Fibroblast of upper back skin (primary cell): ENCODE measurements at places on chromosomes 11 and 22.
A peak's percentile ranks its signal among the peaks of the same experiment; 100 is the strongest.

DNA sequence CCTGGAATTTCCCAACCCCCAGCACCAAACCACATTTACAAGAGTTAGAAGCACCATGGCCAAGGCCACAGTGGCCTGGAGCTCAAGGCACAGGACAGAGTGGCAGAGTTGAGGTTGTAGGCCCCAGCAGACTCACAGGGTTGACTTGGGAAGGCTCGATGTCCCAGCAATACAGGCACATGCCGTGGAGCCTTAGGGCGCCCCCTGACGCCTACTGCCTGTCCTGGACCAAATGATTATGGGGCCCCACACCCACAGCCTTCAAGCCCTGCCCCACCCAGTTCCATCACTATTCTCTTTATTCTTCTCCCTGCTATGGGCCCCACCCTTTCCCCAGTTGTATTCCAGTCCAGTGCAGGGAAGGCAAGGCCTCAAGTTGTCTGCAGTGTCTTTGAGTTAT is at the start of gene CCDC179:
TSS of gene CCDC179 (minus strand) at position 234 of the 400 bp plus-strand sequence. CDS start at position 181, 53 bp downstream.
- no peak for DNase-seq

DNA sequence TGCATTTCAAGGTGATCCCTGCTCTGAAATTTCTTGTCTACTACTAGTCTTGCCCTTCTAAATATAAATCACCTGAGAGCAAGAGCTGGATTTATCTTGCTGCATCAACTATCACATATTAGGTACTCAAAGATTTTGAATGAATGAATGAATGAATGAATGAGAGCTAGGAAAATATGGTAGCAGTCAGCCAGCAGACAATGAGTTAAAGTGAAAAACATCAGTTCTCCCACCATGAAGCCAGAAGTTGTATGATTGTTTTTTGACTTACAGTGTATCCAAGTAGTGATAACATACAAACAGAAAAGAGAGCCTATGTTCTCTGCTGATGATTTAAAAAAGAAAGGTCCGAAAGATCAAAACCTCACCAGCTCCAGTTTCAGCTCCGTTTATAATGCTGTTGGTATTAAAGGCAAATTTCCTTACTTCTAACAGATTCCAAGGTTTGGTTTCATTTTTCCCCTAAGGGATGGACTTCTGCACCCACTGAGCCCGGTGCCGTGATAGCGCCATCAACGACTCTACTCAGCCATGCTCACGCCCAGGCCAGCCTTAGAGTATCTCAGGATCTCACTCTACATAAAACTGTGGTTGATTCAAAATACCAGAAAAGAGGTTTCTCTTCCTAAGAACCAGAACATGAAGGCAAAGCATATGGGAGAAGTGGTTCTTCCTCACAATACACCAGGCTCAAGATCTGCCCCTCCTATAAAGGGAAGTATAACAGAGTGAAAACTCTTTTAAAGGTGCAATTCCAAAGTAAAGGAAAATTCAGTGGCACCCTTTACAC is 92.0 kb downstream of the SGSM3 start:
- DNase-seq = no peak

DNA sequence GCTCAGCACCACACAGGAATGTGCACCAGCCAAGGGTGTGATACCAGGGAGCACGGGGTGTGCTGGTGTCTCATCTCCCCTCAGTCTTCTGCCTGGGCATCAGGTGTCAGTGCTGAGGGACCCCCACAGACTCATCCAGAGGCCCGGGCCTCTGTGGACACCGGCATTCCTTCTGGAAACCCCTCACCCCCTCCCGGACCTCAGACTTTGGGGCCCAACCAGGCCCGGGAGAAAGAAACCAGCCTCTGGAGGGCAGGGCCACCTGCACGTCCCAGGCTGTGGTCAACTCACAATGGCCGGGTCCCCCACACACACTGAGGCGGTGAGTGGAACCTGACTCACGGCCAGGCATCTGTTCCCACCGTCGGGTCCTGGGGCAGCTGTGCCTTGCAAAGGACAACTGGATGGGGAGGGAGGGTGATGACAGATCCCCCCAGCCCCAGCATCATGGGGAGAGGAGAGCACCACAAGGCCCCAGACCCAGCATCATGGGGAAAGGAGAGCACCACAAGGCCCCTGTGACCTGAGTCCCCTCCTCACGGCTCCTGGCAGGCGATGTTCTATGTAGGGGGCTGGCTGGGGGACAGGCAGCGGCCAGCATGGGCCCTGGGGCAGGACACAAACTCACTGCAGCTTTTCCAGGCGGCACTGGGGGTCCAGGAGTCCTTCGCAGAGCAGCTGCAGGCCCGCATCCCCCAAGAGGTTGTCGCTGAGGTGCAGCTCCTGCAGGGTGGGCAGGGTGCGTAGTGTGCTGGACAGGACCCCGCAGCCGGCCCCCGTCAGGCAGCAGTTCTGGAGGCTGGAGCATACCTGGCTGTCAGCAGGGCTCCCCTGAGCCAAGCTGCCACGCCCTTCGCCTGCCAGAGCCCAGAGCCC is 7.6 kb downstream of the RNH1 start:
- no peak for DNase-seq

GRCh38 chr11:118619444-118620197 is 12.2 kb downstream of the PHLDB1 start:
- DNase-seq = peak; percentile 98

DNA sequence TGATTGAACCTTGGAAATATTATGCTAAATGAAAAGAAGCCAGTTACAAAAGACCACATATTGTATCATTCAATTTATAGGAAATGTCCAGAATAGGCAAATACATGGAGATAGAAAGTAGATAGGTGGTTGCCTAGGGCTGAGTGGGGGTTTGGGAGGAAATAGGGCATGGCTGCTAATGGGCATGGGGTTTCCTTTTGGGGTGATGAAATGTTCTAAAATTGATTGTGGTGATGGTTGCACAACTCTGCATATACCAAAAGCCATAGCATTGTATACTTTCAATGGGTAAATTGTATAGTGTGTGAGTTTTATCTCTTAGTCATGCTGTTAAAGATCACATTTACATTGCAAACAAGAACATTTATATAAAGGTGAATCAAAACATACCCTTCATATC is 48.7 kb downstream of the LDLRAD3 start:
- DNase-seq = no peak

DNA sequence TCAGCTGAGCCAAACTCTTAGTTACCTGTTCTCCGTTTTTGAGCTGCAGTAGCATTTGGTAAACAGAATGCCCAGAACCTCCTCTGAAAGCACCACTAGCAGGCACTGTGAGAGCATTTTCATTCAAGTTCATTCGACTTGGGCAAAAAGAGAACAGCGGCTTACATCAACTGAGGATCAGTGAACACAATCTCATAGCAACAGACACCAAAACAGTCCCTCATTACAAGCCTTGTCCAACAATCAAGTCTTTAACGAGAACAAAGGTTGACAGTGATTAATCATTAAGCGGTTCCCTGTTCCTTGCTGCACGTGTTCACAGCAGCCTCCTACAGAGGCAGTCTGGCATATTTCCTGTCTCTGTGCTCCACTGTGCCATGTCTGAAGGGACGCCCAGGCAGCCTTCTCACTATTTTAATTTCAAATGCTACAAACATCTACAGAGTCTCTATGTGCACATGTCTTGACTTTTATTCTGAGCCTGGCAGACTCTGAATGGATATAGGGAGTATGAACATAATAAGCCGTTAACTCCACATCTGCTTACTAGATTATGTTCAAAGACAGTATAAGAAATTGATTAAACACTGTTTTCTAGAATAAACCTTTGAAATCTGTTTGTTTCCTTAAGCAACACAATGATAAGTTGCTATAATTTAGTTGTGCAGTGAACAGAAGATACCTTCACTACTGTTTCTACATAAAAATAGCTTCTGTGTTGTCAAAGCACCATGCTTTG is 88.3 kb upstream of the MTMR2 start:
- peak; percentile 71 for DNase-seq

- no peak for DNase-seq
Measured at GRCh38 chr11:90349731-90350130, 126.9 kb upstream of the CHORDC1 start.

- no peak for DNase-seq
Measured at GRCh38 chr11:79117488-79117887, 323.3 kb downstream of the TENM4 start.

GRCh38 chr11:69797156-69797555 is 22.0 kb upstream of the FGF4 start:
- no peak for DNase-seq

DNA sequence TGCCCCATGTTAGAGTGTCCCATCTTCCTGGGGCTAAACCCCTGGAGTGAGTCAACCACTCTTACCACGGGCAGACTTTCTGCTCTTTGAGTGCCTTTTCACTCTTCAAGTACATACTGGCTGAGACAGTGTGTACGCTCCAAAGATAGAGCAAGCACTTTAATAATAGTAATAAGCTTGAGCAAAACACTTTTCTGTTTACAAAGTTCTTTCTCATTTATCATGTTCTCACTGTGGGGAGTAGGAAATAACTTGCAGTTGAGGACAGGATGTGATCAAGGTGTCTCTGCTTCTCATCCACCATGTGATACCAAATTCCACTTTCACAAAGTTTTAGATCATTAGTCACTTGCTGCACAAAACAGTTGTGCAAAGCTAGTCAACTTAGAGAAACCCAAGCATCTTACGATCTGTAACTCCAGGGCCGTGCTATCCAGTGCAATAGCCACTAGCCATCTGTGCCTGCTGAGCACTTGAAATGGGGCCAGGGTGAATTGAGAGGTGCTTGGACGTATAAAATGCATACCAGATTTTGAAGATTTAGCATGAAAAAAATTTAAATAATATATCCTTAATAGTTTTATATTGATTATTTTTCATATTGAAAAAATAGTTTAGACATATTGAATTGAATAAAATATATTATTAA is 135.3 kb downstream of the KIF18A start:
- DNase-seq = peak; percentile 84

- no peak for DNase-seq
Measured at GRCh38 chr11:123833095-123833494, 26.9 kb upstream of the OR6M1 start.

GRCh38 chr11:28581286-28582242 is 473.4 kb downstream of the METTL15 start:
- DNase-seq = peak; percentile 92

- DNase-seq = no peak
Measured at GRCh38 chr11:5591613-5592012, 4.8 kb upstream of the TRIM6 start.

GRCh38 chr11:67117672-67118180 is 1.3 kb upstream of the KDM2A start:
- no peak for DNase-seq

DNA sequence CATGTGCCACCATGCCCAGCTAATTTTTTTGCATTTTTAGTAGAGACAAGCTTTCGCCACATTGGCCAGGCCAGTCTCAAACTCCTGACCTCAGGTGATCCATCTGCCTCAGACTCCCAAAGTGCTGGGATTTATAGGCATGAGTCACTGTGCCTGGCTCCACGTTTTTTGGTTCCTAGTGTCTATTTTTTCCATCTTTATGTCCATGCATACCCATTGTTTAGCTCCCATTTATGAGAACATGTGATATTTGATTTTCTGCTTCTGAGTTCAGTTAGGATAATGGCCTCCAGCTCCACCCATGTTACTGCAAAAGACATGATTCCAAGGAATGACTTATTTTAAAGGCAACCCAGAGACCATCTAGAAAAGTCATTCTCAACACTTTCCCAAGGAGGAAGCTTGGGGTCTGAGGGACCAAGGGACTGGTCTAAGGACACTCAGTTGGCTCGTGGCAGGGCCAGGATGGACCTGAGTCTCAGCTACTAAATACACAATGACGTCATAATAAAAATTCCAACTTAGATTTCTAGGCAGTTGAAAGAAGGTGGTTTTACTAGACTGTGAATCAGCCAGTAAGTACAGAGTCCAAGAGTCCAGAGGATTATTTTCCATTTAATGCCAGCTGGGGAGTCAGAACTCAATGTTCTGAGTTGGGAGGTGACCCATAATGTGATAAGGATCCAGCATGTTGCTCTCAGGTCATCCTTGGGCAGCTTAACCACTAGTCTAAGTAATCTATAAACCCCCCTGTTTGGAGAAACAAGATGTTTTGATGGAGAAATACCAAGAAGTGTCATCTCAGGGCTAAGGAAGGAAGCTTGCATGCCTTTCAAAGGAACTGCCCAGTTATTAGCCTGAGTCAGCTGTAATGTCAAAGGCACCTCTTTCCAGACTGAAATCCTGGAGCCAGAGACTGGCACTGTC is 39.4 kb downstream of the ABTB2 start:
- peak; percentile 39 for DNase-seq

DNA sequence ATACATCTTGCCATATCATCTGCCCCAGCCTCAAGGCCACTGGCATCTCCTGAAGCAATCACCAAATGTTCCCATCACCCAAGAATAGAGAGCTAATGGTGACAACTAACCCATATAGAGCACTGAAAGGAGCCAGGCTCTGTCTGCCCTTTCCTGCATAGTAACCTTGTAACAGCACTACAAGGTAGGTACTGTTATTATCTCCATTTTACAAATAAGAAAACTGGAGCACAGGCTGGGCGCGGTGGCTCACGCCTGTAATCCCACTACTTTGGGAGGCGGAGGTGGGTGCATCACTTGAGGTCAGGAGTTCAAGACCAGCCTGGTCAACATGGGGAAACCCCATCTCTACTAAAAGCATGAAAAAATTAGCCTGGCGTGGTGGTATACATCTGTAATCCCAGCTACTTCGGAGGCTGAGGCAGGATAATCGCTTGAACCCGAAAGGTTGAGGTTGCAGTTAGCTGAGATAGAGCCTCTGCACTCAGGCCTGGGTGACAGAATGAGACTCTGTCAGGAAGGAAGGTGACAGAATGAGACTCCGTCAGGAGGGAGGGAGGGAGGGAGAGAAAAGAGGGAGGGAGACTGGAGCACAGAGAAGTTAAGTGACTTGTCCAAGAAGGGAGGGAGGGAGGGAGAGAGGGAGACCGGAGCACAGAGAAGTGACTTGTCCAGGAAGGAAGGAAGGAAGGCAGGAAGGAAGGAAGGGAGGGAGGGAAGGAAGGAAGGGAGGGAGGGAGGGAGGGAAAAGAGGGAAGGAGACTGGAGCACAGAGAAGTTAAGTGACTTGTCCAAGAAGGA is 2.2 kb downstream of the SLC35F2 start:
- no peak for DNase-seq

DNA sequence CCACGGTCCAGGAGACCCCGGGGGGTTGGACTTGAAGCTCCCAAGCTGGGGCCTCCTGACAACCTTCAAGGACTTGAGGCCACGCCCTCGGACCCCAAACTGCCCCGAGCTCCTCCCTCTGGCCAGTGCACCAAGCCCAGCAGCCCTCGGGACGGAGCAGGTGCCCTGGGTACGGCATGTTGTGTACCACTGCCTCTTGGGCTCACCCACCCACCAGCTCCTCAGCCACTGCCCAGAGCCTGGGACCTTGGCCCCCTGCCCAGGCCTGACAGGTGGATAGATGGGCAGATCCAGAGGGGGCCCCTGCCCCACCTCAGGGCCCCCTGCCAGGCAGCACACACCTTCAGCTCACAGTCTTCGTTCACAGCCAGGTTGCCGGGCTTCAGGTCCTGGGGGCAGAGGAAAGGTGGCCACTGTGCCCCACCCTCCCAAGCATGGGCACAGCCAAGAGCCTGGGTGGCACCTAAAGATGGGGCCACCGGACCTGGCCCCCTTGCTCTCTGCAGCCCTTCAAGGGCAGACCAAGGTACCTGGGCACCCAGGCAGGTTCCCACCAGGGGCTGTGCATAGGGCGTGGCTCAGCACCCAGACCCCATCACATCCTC is 5.1 kb downstream of the MAPK12 start:
- DNase-seq = no peak

GRCh38 chr11:125359130-125359529 is 136.9 kb downstream of the FEZ1 start:
- DNase-seq = no peak

GRCh38 chr22:25892678-25893077 is 150.7 kb downstream of the MYO18B start:
- no peak for DNase-seq

GRCh38 chr22:49232319-49233067 is 595.2 kb downstream of the BRD1 start:
- no peak for DNase-seq

- peak; percentile 4 for DNase-seq
Measured at GRCh38 chr11:64810891-64811272, 531 bp upstream of the MEN1 start.
